ENCODE measurements at places on chromosomes 13 and 19.

GRCh38 chr13:95463531-95463930, 89.0 kb upstream of the CLDN10 start:
- DNase-seq = no peak

DNA sequence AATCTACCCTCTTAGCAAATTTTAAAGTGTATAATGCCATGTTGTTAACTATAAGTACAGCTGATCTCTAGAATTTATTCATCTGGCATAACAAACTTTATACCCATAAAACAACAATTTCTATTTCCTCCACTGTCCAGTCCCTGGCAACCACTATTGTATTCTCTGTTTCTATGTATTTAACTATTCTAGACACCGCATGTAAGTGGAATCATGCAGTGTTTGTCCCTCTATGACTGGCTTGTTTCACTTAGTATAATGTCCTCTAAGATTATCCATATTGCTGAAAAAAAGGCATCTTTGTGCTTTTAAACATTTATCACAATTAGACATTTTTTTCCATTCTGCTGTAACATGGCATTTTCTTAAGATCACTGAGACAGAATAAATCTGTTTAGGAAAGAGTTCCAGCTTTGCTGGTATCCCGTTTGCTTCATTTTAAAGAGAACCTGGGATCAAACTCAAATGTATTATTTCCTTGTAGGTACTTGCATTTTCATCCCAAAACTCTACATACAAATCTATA, 1191.0 kb downstream of the SLITRK5 start:
- DNase-seq = no peak

GRCh38 chr13:21544515-21544914, 59.5 kb downstream of the MICU2 start:
- DNase-seq = no peak

- DNase-seq = no peak
These were observed 8.5 kb downstream of the FOSB start for GRCh38 chr19:45476304-45476703.

- DNase-seq = no peak
These were observed 9.8 kb upstream of the USPL1 start for GRCh38 chr13:30607908-30608307.

DNA sequence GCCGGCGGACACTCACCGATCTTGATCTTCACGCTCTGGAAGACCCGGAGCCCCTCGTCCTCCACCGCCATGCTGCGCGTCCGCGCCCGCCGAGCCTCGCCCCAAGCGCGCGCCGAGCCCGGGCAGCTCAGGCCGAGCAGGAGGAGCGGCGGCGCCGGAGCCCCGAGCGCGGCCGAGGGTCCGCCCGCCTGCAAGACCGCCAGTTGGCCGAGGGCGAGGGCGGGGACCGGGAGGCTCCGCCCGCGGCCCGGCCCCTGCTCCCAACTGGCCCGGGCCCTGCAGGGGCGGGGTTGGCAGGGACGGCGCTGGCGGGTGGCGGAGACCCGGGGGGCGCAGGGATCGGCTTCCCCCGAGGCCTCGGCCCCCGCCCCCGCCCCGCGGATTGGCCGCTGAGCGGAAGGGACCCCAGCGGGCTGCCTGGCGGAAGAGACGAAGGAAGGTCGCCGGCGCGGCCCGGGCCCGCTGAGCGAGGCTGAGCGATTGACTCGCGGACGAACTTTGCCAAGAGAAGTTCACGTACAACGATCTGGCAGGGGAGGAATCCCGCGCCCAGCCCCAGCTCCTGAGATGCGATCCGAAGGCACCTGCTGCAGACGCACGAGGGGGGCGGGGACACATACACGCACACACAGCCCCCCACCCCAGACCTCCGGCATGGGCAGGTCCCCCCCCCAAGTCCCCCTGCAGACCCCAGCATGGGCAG, at the start of gene RASA3:
RASA3 (minus strand) TSS at position 205 of the 703 bp plus-strand sequence; CDS start at position 71, 134 bp downstream.
- peak; percentile 53 for DNase-seq

DNA sequence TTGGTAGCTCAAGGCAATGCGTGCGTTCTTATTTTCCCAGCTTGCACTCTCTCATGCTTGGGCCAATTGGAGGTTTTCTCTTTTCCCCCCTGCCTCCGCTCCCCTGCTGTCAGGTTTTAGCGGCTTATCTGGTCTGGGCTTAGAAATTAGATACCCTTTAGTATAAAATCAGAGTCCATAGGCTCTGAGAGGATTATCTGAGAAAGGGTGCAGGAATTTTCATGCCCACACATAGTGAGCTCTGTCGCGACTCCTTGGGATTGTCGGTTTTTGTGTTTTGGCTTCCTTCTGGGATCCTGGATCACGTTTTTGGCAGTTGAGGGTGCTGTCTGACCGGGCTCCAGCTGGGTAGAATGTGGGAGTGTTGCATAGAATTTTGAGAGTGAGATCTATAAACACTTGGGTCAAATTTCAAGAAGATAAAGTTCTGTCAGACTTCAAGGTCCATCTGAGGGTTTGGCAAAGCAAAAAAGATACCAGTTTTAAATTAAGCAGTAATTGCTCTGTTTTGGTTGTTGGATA, 12.4 kb downstream of the CHAF1A start:
- no peak for DNase-seq
